ENCODE measurements at places on chromosomes 4 and X.

DNA sequence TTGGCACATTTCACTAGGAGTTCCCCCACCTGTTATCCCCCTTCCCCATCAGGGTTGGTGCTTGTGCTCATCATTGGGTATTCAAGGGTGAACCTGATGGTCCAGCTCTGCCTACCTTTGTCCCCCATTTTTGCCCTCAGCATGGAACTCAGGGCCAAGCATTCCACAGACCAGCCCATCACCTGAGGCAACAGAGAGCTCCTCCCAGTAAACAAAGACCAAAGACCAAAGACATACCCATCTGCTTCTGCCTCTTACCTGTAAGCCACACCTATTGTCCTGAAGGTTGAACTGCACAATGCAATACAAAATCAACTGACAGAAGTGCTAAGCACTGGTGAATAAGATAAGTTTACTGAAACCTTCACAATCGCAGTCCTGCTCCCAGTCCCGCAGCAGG lies 237.5 kb downstream of the PAPSS1 start:
- DNase-seq, result peak; percentile 65

- no peak for DNase-seq
These were observed 482 bp upstream of the MBTPS2 start for GRCh38 chrX:21838937-21839333.

GRCh38 chr4:104899863-104900262 lies 246.8 kb upstream of the TET2 start:
- no peak for DNase-seq

DNA sequence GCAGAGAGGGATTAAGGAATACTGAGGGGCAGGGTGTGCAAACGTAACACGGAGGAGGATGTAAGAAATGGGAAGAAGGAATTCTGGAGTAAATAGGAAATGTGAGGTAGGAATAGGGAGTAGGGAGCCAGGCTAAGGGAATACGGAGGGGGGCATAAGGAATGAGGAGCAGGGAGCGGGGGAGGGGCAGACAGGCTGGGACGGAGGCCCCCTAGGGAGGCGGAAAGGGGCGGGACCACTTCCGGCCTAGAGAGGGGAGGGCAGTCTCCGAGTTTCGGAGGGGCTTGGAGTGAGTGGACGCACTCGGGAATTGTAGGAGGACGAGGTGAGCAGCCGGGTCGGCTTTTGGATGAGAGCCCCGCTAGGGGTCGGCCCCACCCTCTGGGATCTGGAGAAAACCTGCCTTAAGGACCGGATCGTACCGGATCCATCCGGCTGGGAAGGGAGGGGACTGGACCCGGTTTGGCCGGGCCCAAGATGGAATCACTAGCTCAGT lies 612 bp downstream of the MAGED2 start:
- DNase-seq, result peak; percentile 89

GRCh38 chr4:38752372-38752940 lies 30.3 kb downstream of the TLR10 start:
- no peak for DNase-seq
